ENCODE measurements at places on chromosomes 6 and 20. TPM values are rescaled to one million over a fixed set of nuclear protein-coding genes. Genes with fewer than 3 reads are reported as not detected.

- peaks cover 2% of the 10 kb centered on the region for H3K4me1 ChIP-seq
- H3K36me3 ChIP-seq = no peaks in the 10 kb centered on the region
- no peak overlapping the region for H3K4me3 ChIP-seq
Measured at GRCh38 chr6:53837865-53838769, 43.3 kb downstream of the LRRC1 start.

TRDN gene
- total RNA-seq = 0.23 TPM

- peaks cover 4% of the 10 kb centered on the region for H3K27me3 ChIP-seq
- DNase-seq = no peak
- no peaks in the 10 kb centered on the region for H3K4me1 ChIP-seq
- no peak overlapping the region for H3K27ac ChIP-seq
- no peak overlapping the region for H3K4me3 ChIP-seq
Measured at GRCh38 chr6:30100154-30100553, 12.7 kb downstream of the TRIM31 start.

C20orf144 gene
- not detected for total RNA-seq

BMP2 gene
- 15.9 TPM for total RNA-seq

DNAH8 gene
- total RNA-seq = 0.03 TPM

GRCh38 chr6:40444312-40444711 is 142.9 kb downstream of the LRFN2 start:
- H3K27me3 ChIP-seq = no peaks in the 10 kb centered on the region
- H3K36me3 ChIP-seq = no peaks in the 10 kb centered on the region
- no peaks in the 10 kb centered on the region for H3K4me1 ChIP-seq

GRCh38 chr6:6631534-6632276 is 43.2 kb downstream of the LY86 start:
- DNase-seq = no peak
- no peak overlapping the region for H3K27ac ChIP-seq
- H3K27me3 ChIP-seq = no peaks in the 10 kb centered on the region
- no peak overlapping the region for H3K4me3 ChIP-seq
- no peaks in the 10 kb centered on the region for H3K4me1 ChIP-seq

DNA sequence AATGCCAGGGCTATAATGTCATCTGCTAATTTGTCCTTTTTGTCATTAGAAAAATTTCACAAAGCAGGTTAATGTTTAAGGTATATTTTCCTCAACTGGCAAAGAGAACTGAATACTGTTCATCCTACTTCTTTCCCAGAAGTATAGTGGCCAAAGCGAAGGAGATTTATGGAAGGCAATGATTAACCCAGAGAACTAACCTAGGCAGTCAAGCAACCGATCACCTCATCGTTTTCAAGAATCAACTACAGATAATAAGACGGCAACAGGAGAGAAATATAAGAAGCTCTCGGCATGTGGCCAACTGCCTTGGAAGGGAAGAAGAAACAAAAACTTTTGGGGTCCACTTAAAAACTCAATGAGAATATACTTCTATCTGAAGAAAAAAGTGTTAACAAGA is 38.2 kb downstream of the REV3L start:
- no peak overlapping the region for H3K4me3 ChIP-seq
- no peaks in the 10 kb centered on the region for H3K4me1 ChIP-seq
- no peak for DNase-seq
- H3K36me3 ChIP-seq = no peaks in the 10 kb centered on the region
- H3K27me3 ChIP-seq = no peaks in the 10 kb centered on the region
- no peak overlapping the region for H3K27ac ChIP-seq

All from aorta (tissue), 5 donors.